ENCODE measurements at places on chromosomes 6 and 20. TPM values are rescaled to one million over a fixed set of nuclear protein-coding genes. Genes with fewer than 3 reads are reported as not detected.

Gene PI3
- not detected for total RNA-seq

Gene LY6G6D
- not detected for total RNA-seq

Gene GGTLC1
- total RNA-seq: not detected

Gene CCN6
- total RNA-seq: not detected

Gene CCM2L
- total RNA-seq: 1.3 TPM

Gene MSH5
- total RNA-seq: 5.9 TPM

DNA sequence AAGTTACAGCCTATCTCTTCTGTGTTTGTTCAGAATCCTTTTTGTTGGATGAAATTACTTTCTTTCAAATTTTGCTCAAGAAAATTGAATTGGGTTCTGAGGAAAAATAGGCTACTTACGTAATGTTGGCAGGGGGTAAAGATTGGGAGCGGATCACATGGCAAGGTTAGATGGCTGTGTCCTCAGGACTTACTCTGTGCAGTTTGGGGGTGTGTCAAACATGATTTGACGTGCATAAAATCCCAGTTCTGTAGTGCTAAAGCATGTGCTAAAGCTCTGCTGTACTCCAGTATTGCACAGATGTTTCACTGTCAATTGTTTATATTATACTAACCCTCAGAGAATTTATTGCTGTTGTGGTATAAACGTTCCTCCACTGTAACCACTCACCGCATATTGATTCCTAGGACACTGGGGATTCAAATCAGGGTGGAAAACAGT, 2.6 kb downstream of the NT5E start:
- no peak for DNase-seq

DNA sequence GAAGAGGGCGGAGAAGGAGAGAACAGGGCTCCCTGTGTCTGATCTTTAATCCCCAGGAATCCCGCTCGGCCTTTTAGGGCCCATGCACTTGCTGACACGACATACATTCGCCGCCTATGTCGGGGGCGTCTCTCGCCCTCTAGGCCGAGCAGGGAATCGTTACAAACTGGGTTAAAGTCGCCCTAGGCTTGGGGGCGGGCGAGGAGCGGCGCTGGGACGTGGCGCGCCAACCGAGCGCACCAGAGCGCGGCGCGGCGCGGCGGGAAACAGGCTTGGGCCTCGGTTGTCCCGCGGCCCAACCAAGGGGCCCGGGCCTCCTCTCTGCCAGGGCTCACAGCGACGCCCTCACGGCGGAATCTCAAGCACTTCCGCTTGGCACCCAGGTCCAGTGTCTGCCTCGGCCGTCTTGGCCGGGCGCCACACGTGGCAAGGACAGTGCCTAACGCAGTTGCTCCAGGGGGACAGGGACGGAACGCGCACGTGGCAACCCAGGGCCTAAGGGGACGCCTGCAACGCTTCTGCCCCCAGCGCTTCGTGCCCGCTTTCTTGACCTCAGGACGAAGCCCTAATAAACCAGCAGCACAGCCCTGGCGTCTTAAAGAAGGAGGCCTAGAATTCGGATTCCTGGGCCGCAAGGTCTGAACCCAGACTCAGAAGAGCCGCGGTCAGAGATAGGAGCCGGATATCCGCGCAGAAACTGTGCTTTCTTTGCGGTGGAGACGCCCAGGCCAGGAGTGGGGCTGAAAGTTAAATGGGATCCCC, 71.5 kb downstream of the NCR2 start:
- no peak for DNase-seq

GRCh38 chr6:22302838-22303237, 6.0 kb upstream of the PRL start:
- no peak for DNase-seq

GRCh38 chr6:158938220-158938619, 61.8 kb downstream of the RSPH3 start:
- no peak for DNase-seq

DNA sequence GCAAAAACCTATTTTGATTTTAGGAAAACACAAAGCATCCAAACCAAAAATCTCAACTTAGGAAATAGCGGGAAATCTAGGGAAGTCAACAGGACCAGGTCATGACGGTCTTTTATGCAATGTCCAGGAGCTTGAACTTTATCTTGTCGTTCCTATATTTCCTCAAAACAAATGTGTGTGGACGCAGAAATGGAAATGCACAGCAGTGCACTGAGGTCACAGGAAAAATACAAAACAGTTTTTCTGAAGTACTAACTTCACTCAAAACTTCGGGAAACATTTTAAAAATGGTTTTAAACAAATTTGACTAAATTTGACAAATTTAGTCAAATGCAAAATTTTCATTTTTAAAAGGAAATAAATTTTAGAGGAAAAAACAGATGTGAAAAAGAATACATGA, 5.5 kb upstream of the SLC17A2 start:
- no peak for DNase-seq

GRCh38 chr20:34871966-34872621, 562 bp downstream of the GGT7 start:
- DNase-seq: no peak

GRCh38 chr6:27288136-27289044, 23.7 kb downstream of the POM121L2 start:
- DNase-seq: no peak

DNA sequence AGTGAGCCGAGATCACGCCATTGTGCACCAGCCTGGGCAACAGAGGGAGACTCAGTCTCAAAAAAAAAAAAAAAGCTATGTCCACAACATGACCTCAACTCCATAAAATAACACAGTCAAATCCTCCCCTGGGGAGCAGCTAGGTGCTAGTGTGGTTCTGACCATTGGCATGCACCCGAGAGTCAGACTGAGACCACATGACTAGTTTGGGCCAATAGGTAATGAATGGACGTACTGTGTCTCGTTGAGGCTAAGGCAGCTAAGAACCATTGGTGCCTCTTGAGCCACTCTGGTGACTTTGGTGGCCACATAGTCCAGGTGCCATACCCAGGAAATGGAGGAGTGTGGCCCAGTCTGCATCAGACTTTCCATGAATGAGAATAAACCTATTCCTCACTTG, 40.3 kb downstream of the ATP9A start:
- DNase-seq: no peak

DNA sequence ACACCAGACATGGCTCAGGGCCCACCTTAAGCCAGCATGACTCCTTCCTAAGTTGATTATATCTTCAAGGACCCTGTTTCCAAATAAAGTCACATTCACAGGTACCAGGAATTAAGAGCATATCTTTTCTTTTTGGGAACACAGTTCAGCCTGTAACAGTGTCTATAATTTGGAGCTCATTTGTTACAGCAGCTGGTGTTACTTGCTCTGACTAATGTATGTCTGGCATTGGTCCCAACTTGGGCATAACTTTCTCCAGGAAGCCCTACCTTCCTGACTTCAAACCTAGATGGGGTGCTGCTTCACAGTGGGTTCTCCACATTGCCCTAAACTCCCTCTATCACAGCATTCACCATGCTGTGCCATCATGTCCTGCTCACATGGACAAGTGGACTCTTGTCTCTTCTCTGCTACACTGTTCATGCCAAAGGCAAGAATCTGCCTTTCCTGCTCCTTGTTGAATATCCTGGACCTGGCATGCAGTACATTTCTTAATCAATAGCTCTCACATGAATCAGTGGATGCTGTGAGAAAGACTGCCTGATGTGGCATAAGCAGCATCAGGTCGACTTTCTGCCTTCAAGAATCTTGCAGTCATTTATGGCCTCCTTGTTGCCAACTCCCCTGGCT, 117.4 kb upstream of the FOXA2 start:
- no peak for DNase-seq

DNA sequence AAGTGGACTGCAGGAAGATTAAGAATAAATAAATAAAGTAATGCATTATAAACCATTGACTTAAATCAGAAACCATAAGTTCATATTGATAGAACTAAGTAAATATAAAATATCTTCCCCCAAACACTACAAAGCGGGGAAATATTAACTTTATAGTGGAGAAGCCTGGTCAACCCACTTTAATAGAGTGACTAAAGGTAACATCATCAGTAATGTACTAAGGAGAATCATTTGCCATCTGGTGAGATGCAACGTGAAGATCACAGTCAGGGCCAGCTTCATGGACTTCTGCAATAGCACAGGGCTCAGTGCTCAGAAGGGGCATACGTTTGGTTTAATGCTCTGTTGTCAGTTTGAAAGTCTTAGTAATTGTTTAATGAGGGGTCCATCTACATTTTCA, 58.8 kb upstream of the CD83 start:
- DNase-seq: no peak

GRCh38 chr20:3775457-3776108, 5.7 kb downstream of the SPEF1 start:
- DNase-seq: no peak

- no peak for DNase-seq
Observed at GRCh38 chr20:2887715-2888114, 14.4 kb downstream of the PTPRA start.

DNA sequence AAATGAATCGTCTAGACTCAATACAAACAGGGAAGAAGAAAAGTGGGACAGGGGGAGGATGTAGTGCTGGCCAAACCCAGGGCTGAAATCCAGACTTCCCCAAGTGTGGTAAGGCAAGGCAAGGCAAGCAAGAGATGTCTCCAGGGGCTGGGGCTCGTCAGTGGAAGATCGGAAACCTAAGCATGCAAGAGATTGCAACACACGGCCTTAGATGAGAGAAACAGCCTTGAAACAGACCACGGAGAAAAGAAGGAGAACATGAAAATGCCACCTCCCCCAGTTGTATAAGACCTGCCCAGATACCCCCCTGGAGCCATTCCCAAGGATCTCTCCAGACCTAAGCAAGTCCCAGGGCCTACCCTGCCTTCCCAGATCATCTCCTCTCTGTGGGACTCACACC, 20.0 kb downstream of the VEGFA start:
- DNase-seq: no peak

GRCh38 chr6:41075651-41076626, 3.2 kb downstream of the NFYA start:
- no peak for DNase-seq

DNA sequence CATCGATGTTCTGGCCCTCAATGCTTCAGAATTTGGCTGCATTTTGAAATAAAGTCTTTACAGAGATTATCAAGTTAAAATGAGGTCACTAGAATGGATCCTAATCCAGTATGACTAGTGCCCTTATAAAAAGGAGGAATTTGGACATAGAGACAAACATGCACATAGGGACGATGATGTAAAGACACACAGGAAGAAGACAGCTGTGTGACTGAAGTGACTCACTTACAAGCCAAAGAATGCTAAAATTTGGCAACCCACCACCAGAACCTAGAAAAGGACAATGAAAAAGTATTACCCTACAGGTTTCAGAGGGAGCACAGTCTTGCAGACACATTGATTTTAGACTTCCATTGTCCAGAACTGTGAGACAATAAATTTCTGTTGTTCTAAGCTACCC, 322.8 kb upstream of the GJE1 start:
- no peak for DNase-seq

DNA sequence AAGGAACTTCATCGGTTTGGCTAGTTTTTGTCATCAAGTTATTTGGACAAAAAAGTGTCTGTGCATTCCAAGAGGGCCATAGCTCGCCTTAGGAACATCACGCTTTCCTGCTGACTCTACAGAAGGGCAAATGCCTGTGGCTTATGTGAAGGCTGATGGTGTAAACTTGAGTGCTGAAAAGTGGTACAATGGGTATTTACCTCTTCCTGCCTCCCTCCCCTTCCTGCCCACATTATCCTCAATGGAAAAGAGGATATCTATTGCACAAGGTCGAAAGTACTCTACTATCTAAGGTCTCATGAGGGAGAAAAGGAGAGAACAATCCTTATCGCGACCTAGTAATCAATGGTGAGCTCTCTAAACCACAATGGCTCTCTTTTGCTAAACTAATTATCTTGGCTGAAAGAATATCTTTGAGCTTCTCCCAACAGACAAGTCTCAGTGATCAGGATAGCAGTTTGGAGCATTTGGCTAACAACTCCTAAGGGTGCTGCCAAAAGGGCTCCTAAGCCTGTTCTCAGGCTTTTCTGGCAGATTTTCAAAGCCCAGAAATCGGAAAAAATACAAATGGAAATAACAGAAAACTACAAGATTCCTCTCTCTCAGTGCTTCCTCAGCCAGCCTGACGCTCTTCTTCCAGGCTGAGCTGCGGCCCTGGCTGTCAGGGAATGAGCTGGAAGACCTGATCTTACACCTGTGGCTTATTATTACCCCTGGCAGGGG, 42.6 kb upstream of the ENPP1 start:
- no peak for DNase-seq

- no peak for DNase-seq
Observed at GRCh38 chr6:36914227-36914794, 28.6 kb downstream of the C6orf89 start.

GRCh38 chr20:51731731-51732095, 36.5 kb downstream of the ATP9A start:
- no peak for DNase-seq

DNA sequence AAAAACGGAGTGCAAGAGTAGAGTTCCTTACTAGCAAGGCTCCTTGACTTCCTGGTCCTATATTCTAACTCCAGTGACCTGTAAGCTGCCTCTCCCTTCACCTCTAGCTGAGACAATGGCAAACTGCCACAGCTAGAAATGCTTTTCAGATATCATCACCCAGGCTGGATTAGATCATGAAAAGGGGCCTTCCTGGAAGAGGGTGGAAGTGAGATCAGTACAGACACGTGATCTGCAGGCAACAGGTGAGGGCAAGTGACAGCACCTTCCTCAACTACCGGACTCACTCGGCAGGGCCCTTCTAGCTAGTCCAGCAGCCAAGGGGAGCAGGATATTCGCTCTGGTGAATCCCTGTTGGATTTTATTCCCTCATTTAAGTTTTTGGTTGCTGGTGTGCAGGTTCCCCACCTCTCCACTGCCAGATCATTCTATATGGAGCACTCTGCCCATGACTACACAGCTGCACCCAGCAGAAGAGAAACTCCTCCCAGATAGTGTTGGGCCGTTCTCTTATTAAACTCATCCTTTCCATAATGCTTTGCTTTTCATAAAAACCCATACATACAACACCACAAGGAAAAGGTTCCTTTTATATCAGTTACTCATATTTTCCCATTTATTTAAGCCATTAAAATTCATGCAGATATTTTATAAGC, 26.4 kb upstream of the FAM83C start:
- no peak for DNase-seq

DNA sequence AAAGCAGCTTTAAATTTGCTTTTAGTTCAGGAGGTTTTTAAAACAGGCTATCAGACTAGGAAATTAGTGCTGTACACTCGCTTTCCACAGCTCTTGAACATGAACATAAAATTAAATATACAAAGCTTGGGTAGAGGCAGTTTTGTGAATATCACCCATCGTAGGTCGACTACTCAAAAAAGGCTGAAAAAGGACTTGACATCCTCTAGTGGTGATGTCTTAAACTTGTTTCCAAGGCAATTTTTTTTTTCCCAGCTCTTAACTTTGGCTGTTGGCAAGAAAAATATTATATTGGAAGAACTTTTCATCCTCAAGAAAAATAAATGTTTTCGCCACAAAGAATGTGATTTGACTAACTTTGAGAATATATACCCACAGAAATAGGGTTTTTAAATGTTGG, 2.9 kb downstream of the MAP7 start:
- DNase-seq: no peak

GRCh38 chr20:62742979-62743776, 34.5 kb downstream of the NTSR1 start:
- DNase-seq: no peak

GRCh38 chr6:148328876-148329555, 13.6 kb upstream of the SASH1 start:
- DNase-seq: no peak

GRCh38 chr6:36110050-36110449, 20.3 kb upstream of the MAPK13 start:
- DNase-seq: no peak
